ENCODE measurements at places on chromosomes 1 and 21. TPM values are rescaled to one million over a fixed set of nuclear protein-coding genes. Genes with fewer than 3 reads are reported as not detected.

CGN gene
- total RNA-seq = 0.52 TPM

UHMK1 gene
- total RNA-seq = 113 TPM

RGS13 gene
- total RNA-seq = 0.20 TPM

BATF3 gene
- 3.3 TPM for total RNA-seq

GNB1 gene
- total RNA-seq = 137 TPM

TMPRSS15 gene
- 0.17 TPM for total RNA-seq

ARHGAP29 gene
- 37.2 TPM for total RNA-seq

All from M059J (cell line).